HT-29 (cell line): ENCODE measurements at places on chromosomes 6 and 20. TPM values are rescaled to one million over a fixed set of nuclear protein-coding genes. Genes with fewer than 3 reads are reported as not detected.

- no peak for DNase-seq
Observed at GRCh38 chr6:169141671-169142537, 111.7 kb downstream of the THBS2 start.

OVOL2 gene
- total RNA-seq = 17.9 and 18.8 TPM in 2 replicates

- no peak for DNase-seq
Observed at GRCh38 chr6:56282391-56282790, 35.0 kb upstream of the COL21A1 start.

DNA sequence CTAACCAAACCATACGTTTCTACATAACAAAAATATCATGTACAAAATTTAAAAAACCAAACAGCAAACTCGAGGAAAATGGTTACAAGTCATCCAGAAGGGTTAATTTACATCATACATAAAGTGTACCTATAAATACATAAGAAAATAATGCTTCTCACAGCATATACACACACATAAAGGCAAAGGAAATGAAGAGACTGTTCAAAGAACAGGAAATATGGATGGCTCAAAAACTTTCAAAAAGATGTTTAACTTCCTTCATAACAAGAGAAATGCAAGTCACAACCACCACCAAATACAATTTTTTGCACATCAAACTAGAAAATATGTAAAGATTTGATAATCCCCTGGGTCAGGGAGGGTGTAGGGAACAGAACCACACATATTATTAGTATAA is 7.5 kb downstream of the SLC22A23 start:
- no peak for DNase-seq

GRCh38 chr20:32069711-32070110 is 17.7 kb downstream of the HCK start:
- DNase-seq = no peak

GRCh38 chr6:72272958-72273357 is 348.9 kb upstream of the KCNQ5 start:
- DNase-seq = no peak

- DNase-seq = no peak
Observed at GRCh38 chr6:150143516-150144293, 861 bp downstream of the PPP1R14C start.

DNA sequence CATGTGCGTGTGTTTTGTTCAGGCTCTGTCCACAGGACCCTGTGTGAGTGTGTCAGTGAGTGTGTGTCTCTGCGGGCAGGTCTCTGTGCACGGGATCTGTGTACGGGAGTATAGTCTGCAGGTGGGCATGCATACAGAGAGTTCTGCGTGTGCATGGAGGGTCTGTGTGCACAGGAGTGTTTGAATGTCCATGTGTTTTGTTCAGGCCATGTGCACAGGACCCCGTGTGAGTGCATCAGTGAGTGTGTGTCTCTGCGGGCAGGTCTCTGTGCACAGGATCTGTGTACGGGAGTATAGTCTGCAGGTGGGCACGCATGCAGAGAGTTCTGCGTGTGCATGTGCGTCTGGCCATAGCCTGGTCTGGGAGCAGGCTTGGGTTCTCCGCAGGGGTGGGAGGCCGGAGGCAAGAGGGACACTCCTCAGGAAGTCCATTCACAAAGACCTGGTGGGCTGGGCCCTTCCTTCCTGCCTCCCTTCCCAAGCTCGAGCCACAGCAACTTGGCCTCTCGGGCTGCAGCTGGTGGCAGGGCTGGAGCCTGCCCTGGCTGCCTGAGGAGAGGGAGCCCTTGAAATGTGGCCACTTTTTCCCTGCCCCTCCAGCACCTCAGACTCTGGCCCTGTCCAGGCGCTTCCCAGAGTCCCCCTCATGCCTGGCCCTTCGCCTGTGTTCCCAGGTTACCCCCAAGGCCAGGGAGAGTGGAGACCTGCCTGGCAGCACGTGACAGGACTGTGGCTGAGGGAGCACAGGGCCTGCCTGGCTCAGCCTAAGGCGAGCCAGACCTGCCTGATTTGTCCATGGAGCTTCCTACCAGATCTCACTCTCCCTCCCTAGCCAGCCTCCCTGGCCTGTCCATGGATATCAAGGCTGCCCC is 6.8 kb downstream of the HSPA12B start:
- DNase-seq = no peak

- no peak for DNase-seq
Observed at GRCh38 chr20:19465536-19465935, 253.1 kb downstream of the SLC24A3 start.

- DNase-seq = no peak
Observed at GRCh38 chr20:49631061-49631716, 63.3 kb upstream of the PTGIS start.

DNA sequence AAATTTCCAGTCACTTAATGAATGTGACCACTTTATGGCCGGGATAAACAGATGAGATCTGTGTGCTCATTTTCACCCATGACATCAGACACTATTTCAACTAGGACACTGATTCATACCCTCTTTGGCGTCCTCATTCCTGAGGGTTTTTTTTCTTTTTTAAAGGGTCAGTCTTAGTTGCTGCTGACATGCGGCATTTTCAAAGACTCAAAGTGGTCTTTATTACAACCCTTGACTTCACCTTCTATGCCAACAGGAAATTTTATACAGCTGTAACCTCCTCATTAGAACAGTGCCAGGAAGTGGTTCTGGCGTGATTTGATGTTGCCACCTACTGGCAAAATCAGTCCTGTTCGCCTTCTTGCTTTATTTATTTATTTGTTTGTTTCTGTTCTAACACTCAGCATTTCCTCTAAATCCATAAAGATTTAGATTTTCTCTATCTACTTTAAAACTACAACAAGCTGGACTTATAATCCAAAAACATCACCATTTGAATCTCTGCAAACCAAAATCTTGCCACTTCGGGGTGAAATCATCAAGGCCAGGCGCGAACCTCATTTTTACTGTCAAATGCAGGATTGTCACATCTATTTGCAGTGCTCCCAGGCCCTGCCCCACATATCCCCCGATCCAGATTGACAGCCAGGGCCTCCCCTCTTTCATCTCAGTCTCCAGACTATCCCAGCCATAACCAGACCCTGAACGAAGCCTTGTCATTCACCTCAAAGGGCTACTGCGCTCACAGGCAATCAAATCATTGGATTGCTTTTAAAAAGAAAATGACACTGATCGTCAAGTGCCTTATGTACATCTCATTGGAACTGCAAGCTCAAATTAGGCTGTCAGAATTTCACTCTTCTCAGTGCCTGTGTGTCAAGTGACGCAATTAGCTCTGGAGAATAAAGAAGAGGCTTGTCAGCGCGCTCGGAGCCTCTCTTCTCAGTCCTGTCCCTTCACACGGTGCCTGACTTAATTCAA is 77.5 kb downstream of the C6orf118 start:
- DNase-seq = peak; percentile 71
